Suprapubic skin (tissue), 4 donors: ENCODE measurements at places on chromosomes 16 and 17. TPM values are rescaled to one million over a fixed set of nuclear protein-coding genes. Genes with fewer than 3 reads are reported as not detected.

GRCh38 chr17:72139212-72139611 lies 18.4 kb downstream of the SOX9 start:
- no peak for DNase-seq
- H3K27me3 ChIP-seq, result peaks cover 4% of the 10 kb centered on the region
- H3K36me3 ChIP-seq, result no peaks in the 10 kb centered on the region
- H3K4me1 ChIP-seq, result no peaks in the 10 kb centered on the region
- H3K27ac ChIP-seq, result no peak overlapping the region

DNA sequence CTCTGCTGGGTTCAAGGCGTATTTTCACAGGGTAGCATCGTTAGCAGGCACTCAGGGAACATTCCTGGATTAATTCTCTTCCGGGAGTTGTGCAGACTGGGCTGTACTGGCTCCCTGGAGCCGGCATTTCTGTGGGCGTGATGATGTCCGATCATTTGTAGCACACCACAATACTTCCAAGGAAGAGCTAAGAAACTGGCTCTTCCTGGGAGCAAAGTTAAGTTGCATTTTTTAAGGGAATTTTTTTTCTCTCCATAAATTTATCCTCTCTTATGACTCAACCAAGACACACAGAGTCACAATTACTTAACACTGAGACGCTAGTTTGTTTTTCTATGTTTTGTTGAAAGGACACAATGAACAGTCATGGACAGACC lies 211.6 kb upstream of the FOXF1 start:
- peaks cover 11% of the 10 kb centered on the region for H3K4me1 ChIP-seq
- no peaks in the 10 kb centered on the region for H3K36me3 ChIP-seq
- no peak overlapping the region for H3K27ac ChIP-seq
- peaks cover 94% of the 10 kb centered on the region for H3K27me3 ChIP-seq

Gene TBC1D3B
- total RNA-seq, result 28.3 TPM

DNA sequence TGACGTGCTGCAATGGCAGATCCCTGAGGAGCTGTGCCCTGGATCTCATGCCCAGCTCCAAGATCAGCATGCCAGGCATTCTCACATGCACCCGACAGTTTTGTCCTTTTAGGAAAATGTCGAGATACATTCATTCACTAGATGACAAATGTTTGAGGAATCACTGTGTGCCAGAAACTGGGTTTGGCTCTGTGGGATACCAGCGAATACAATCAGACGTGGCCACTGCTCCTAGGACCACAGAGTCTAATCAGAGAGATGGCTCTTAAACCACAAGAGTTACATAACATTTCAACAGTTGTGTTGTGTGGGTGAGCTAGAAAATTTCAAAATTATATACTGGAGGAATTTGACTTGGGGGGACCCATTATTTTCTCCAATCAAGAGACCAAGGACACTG lies 579.7 kb downstream of the CDH13 start:
- H3K36me3 ChIP-seq, result no peaks in the 10 kb centered on the region
- H3K27me3 ChIP-seq, result no peaks in the 10 kb centered on the region

DNA sequence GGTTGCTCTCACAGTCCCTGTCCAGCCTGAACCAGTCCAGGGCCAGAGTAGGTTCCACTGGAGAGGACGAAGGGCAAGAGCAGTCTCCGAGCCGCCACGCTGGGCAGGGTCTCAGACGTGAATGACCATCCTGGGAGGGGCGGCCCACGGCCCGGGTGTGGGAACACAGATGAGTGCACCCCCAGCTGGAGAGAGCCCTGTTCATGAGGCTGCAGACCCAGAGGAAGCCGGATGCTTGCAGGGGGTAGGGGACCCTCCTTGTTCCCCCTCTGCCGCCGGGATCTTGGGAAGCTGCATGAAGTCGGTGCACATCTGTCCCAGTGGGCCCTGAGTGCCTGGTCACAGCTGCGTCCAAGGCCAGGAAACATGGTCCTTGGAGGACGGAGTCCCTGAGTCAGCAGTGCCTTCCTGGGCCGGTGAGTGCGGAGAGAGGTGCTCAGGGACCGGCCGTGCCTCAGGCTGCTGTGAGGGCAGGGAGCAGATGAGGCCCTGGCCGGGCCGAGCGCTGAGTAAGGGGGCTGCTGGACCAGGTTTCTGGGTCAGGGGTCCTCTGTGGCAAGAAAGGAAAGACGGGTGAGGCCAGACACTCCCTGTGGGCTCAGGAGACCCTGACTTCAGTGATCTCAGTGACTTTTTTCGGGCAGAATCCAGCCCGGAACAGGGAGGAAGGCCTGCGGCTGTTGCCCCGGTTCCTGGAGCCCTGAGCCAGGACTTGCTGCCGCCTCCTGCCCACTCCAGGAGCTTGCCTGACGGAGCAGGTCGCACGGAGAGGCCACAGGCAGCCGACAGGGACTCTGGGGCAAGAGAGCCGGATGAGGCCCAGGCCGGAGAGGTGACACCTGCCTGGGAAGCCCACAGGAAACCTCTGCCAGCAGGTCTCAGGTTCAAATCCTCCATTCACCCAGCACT lies 45.8 kb downstream of the ACTG1 start:
- peaks cover 24% of the 10 kb centered on the region for H3K36me3 ChIP-seq
- H3K27ac ChIP-seq, result no peak overlapping the region
- peaks cover 10% of the 10 kb centered on the region for H3K4me1 ChIP-seq
- no peak overlapping the region for H3K4me3 ChIP-seq
- no peaks in the 10 kb centered on the region for H3K27me3 ChIP-seq
